ENCODE measurements at places on chromosomes 16 and 17.

DNA sequence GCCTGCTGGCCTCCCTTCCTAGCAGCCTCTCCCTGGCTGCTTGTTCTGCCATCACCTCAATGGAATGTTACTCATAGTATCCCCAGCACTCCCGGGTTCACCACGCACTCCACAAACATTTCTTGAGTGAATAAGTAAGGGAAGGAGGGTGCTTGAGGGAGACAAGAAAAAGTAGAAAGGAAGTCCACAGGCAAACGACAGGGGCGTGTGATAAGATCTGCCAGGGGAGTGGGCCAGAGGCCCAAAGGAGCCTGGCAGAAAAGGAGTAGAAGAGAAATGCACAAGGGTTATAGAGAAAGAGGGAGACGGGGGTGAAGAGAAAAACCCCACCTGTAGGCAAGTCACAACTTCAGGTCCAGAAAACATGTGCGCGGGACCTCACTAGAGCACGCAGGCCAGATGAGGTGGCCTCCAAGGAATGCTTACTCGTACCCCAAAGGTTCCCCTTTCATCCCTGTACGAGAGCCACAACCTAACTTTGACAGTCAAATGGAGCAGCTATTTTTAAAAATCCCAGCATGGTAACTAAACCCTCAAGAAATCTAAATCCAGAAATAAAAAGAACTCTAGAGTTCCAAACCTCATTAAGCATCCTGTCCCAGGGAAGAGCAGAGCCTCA is 6.6 kb downstream of the ZDHHC7 start:
- DNase-seq = no peak

DNA sequence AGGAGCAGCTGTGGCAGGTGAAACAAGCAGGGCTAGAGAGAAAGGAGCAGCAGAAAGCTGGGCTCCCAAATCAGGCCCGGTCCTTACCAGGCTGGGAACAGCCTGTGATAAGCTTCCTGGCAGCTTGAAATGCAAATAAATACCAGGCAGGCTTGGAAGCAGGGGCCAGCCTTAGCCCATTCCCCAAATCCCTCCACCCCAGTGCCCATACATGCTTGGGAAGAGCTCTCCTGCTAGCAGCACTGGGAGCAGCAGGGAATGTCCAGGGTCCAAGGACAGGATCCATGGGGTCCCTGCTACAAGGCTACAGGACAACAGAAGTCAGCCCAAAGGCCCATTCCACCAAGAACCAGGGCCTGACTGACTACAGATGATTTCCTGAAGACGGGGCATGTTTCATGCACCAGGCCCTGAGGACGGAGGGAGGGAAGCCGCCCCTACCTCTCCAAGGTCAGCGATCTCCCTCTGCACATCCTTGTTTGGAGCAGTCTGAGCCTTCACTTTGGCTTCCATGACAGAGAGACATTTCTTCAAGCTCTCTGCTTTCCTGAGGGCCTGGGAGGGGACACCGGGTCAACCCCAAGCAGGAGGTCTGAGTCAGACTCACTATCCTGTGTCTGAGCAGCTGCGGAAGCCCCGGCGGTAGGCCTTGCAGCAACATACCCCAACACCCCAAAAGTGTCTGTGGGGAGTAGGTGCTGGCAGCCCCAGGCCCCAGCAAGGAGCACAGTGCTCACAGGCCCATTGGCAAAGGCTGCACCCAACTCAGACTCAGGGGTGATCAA is 2.6 kb upstream of the EXOSC6 start:
- DNase-seq = no peak

- DNase-seq = no peak
These were observed 631 bp downstream of the EVI2A start for GRCh38 chr17:31320791-31321190.

GRCh38 chr17:75624714-75625345 is 8.4 kb upstream of the SMIM5 start:
- no peak for DNase-seq

- no peak for DNase-seq
These were observed 32.3 kb upstream of the DYNLL2 start for GRCh38 chr17:58050966-58051365.

- DNase-seq = no peak
These were observed 47.2 kb downstream of the MED13 start for GRCh38 chr17:62017912-62018311.
